Left lung (tissue), 14 donors: ENCODE measurements at places on chromosomes 5 and 9.

DNA sequence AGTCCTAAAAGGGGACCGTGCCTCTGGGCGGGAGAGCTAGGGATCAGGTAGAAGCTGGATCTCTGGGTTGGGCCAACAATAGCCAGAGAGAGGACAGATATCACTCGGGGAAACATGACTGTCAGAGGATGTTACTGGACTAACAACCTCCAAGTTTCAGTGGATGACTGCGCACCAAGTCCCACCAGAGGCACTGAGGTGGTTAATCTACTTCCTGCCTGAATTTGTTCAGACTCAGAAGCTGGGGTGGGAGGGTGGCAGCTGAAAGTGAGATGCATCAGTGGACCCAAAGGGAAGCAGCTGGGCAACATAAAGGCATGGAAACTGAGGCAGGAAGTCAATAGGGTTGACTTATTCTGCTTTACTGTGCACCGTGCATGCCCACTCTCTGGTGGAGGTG, 130.1 kb upstream of the SLC44A1 start:
- no peak for DNase-seq

- DNase-seq: no peak
Measured at GRCh38 chr9:91799113-91799744, 150.8 kb downstream of the ROR2 start.

DNA sequence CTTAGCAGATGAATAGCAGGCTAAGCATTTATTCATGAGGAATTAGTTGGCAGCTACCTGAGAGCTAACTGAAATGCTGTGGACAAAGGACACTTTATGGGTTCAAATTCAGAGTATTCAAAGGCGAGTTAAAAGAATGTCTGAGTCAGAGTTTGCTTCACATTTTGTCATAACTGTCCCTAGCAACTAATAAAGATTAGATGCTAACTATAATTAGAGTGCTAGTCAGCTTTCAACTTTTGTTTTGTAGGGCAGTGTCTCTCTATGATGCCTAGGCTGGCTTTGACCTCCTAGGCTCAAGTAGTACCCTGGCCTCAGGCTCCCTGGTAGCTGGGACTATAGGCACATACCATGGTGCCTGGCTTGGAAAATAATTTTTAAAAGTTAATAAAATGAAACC, 4.6 kb downstream of the SMC5 start:
- no peak for DNase-seq

DNA sequence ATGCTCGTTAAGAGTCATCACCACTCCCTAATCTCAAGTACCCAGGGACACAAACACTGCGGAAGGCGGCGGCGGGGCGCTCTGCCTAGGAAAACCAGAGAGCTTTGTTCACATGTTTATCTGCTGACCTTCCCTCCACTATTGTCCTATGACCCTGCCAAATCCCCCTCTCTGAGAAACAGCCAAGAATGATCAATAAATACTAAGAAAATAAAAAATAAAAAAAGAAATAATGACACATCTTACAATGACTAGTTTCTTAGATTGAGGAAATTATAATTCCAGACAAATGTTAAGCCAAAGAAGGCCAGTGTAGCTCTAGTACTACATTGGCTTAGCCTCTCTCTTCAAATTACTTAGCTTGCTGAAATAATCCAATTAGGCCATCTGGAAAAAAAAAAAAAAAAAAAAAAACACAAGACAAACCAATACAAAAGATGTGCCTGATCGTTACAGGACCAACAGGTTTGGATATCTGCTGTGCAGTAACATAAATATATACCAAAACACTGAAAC, 58.0 kb downstream of the ANXA2R start:
- no peak for DNase-seq

- no peak for DNase-seq
Measured at GRCh38 chr9:5430912-5431311, 6.8 kb downstream of the PLGRKT start.
